ENCODE measurements at places on chromosomes 11 and 22. TPM values are rescaled to one million over a fixed set of nuclear protein-coding genes. Genes with fewer than 3 reads are reported as not detected.

DDX25 gene
- polyA plus RNA-seq = 2.0 TPM

F2 gene
- 0.28 TPM for polyA plus RNA-seq

PGA5 gene
- polyA plus RNA-seq = 0.40 TPM

ARFGAP3 gene
- 70.8 TPM for polyA plus RNA-seq

KCNQ1OT1 gene
- 2.8 TPM for polyA plus RNA-seq

SLCO2B1 gene
- 81.4 TPM for polyA plus RNA-seq

DNA sequence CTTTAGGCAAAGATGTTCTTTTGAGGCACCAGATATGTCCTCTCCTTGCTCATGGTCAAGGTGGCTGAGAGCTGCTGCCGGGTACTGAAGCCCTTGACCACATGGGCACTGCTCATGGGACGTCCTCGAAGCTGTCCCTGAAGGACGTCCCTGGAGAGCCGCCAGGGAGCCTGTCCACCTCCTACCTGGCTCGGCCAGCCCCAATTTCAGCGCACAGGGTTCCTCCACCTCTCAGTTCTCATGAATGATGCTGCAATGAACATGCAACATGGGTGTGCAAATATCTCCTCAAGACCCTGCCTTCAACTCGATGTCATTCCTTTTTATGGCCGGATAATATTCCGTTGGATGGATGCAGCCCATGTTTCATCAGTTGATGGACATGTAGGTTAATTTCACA lies 24.4 kb upstream of the TOLLIP start:
- H3K27ac ChIP-seq = no peak overlapping the region
- no peak for DNase-seq
- peaks cover 23% of the 10 kb centered on the region for H3K4me1 ChIP-seq
- peaks cover 9% of the 10 kb centered on the region for H3K27me3 ChIP-seq

GRCh38 chr11:132589791-132590190 lies 942.5 kb downstream of the OPCML start:
- no peaks in the 10 kb centered on the region for H3K4me1 ChIP-seq
- no peaks in the 10 kb centered on the region for H3K27me3 ChIP-seq
- no peak overlapping the region for H3K4me3 ChIP-seq
- no peaks in the 10 kb centered on the region for H3K36me3 ChIP-seq
- DNase-seq = no peak

DNA sequence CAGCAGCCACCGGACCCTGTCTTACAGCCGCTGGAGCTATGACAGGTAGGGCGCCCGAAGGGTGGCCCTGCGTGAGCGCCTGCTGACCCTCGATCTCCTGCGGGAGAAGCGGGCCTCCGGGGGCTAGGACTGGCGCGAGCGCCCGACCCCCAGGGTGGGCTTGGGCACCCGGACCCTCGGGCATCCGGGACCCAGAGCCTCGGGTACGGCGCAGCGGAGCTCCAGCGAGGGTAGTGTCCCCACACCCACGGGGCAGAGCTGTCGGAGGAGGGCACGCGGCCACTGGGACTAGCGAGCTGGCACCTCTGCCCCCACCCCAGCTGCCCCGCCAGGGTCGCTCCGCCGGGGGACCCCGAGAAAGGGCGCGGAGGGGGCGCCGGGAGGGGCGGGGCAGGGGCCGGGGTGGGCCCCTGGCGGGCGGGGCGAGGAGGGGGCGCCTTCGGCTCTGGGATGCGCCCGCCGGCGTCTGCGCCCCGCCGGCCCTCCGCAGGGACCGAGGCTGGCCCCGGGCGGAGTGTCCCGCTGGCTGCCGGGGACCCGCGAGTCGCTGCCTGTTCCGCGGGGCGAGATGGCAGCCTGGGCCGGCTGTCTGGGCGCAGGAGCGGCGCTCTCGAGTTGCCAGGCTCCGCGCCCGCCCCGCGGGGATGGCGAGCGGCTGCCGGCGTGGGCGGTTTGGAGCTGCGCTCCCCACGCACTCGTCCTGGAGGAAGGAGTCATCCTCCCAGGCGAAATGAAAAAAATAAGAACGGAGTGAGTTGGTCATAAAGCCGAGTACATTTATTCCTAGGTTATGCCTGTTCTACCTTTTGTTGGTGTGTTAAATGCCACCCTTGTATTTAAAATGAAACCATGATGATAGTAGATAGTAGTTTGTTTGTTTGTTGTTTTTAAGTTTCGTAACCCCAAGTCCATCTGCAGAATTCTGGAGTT lies 32.4 kb downstream of the EIF3F start:
- H3K4me3 ChIP-seq = peak overlapping the region; percentile 42
- peaks cover 65% of the 10 kb centered on the region for H3K27me3 ChIP-seq
- peak overlapping the region; percentile 56 for H3K27ac ChIP-seq
- no peaks in the 10 kb centered on the region for H3K4me1 ChIP-seq
- DNase-seq = no peak

DNA sequence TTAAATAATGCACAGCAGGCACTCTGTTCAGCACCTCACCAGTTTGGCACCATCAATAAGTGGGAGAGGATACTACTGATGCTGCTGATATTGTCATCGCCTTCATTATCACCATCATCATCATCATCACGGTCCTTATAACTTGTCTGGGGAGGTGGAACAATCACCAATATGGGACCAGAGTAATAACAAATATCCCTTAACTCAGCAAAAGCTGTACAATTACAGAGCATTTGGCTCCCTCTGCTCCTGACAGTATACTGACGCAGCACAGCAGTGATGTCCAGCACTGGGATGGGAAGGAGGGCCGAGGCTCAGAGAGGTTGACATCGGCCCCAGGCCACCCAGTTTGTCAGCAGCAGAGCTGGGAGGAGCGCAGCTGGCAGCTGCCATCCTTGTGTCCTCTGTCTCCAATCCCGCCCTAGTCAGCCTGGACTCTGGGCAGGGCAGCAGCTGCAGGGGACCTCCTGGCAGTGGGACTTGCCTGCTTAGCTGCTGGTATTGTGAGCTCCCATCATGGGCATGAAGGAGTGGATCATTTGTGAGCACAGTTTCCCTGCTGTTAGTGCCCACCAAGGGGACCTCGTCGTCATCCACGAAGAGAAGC lies 90.0 kb downstream of the DHCR7 start:
- H3K27ac ChIP-seq = no peak overlapping the region
- no peak for DNase-seq
- no peaks in the 10 kb centered on the region for H3K4me1 ChIP-seq
- H3K36me3 ChIP-seq = no peaks in the 10 kb centered on the region
- no peaks in the 10 kb centered on the region for H3K27me3 ChIP-seq

- no peak for DNase-seq
- H3K4me3 ChIP-seq = no peak overlapping the region
- no peak overlapping the region for H3K27ac ChIP-seq
- peaks cover 13% of the 10 kb centered on the region for H3K4me1 ChIP-seq
- no peaks in the 10 kb centered on the region for H3K36me3 ChIP-seq
Measured at GRCh38 chr22:25402501-25403283, 161.8 kb upstream of the GRK3 start.

DNA sequence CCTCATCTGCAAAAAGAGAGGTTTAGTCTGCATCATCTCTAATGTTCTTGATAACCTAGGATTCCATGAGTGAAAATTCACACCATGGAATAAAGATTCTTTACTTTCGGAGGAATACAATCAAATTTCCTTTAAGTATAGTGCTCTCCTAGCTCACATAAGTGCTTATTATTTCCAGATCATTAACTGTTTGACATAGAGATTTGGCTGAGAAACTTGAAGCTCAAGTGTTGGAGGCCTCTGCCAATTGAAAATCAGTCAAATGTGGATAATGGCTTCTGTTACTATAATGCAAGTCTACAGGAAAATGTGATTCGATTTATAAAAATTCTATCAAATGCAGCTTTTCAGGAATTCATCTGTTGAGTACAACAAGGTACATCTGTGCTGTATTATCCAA lies 144.6 kb downstream of the KIF18A start:
- H3K4me1 ChIP-seq = no peaks in the 10 kb centered on the region
- no peak overlapping the region for H3K27ac ChIP-seq
- H3K36me3 ChIP-seq = no peaks in the 10 kb centered on the region
- no peak for DNase-seq

GRCh38 chr22:32897400-32897799 lies 95.9 kb downstream of the TIMP3 start:
- H3K27ac ChIP-seq = peak overlapping the region; percentile 72
- peak; percentile 70 for DNase-seq
- no peaks in the 10 kb centered on the region for H3K27me3 ChIP-seq
- H3K4me1 ChIP-seq = peaks cover 20% of the 10 kb centered on the region

DNA sequence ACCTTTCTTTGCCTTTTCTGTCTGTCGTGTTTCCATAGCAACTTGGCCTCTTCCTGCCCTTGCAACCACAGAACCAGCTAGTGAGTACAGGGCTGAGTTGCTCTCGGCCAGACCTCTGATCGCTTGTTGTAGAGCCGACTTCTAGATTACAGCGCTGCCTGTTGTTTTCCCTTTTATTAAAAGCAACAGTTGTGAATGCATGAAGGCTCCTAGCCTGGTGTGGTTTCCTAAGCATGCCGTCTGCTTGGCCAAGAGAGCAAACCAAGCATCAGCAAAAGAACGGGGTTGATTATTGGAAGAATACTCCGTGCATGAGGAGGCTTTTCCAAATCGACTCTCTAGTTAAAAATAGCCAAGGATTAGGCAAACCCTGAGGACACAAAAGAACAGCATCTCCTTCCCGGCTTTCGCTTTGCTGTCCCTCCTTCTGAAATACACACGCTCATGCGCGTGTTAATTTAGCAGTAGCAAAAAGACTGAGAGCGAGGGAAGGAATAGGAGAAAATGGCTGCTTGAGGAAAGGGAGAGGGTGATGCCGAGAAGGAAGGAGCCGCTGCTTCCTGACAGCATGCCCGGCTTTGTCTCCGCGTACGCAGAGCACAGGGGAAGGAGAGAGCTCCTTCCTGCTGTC lies 71.5 kb upstream of the TTC12 start:
- H3K36me3 ChIP-seq = no peaks in the 10 kb centered on the region
- DNase-seq = peak; percentile 6
- H3K27me3 ChIP-seq = peaks cover 30% of the 10 kb centered on the region
- peak overlapping the region; percentile 35 for H3K27ac ChIP-seq

DNA sequence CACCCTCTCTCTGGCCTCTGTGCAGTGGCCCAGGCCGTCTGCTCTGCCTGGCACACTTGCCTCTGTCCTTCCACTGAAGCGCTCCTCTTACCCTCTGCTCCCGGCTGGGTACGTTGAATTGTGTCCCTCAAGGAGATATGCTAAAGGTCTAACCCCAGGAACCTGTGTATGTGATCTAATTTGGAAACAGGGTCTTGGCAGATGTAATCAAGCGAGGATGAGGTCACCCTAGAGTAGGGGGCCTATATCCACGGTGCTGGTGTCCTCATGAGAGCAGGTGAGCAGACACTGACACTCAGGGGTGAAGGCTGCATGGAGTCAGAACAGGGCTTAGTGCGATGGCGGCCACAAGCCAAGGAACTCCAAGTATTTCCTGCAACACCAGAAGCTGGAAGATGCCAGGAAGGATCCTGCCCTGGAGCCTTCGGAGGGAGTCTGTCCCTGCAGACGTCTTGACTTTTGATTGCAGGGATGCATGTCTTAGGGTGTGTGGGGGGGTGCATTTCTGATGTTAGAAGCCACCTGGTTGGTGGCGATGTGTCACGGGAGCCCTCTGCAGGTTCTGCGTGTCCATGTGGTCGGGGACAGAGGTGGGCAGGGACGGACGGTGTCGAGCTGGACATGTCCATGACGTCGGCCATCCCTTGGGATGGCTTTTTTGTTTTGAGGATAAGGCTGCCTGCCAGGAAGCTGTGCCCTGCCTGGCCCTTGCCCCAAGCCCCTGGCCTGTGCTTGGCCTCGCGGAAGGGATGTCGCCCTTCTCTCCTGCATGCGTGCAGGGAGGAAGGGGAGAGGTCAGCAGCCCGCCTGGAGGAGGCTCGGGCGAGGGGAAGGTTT lies 68.6 kb downstream of the LRP5 start:
- H3K27me3 ChIP-seq = no peaks in the 10 kb centered on the region
- peaks cover 31% of the 10 kb centered on the region for H3K4me1 ChIP-seq
- H3K4me3 ChIP-seq = no peak overlapping the region
- no peak for DNase-seq
- peaks cover 38% of the 10 kb centered on the region for H3K36me3 ChIP-seq

DNA sequence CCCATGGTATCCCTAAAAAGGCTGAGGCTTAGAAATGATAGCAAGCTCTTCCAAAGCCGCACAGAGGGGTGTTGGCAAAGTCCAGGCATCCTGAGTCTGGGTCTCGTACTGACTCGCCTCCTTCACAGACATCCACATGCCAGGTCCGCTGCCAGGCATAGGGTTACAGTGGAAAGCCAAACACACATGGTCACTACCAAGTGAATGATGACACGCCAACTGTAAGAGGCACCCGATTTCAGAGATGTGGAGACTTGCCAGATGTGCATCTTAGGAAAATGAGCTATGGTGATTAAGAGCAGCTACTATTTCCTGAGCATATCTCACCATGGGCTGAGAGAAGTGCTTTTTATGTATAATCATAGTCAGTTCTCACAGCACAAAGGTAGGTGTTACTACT lies 314.9 kb downstream of the MIAT start:
- no peak overlapping the region for H3K27ac ChIP-seq
- no peak overlapping the region for H3K4me3 ChIP-seq

DNA sequence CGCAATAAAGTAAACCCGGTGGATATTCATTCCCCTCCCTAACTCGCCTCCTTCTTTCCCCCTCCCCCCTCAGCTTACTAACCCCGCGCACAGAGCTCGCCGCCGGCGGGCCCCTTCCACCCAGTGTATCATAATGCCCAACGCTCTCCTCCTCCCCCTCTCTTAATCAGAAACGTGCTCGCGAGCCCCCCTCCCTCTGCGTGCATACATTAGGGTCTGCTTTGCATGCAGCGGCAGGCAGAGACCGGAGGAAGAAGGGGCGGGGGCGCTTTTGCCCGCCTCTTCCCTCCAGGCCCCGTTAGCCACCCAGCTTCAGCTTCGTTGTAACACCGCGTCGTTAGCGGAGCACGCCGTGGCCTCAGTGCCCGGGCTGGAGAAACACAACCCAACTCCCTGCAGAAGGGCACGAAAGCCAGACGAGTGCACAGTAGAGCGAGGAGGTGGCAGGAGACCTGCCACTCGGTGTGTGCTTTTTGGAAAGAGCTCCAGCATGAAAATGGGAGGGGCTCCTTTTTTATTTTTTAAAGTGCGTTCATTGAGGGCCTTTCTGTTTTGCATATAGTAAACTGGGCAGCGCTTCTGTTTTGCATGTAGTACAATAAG lies 901 bp upstream of the KMT2A start:
- DNase-seq = peak; percentile 33
- no peaks in the 10 kb centered on the region for H3K27me3 ChIP-seq
- H3K36me3 ChIP-seq = no peaks in the 10 kb centered on the region

GRCh38 chr11:27420722-27421572 lies 51.6 kb downstream of the LGR4 start:
- H3K36me3 ChIP-seq = no peaks in the 10 kb centered on the region
- H3K27me3 ChIP-seq = no peaks in the 10 kb centered on the region
- H3K27ac ChIP-seq = peak overlapping the region; percentile 22
- no peak for DNase-seq
- H3K4me3 ChIP-seq = no peak overlapping the region

DNA sequence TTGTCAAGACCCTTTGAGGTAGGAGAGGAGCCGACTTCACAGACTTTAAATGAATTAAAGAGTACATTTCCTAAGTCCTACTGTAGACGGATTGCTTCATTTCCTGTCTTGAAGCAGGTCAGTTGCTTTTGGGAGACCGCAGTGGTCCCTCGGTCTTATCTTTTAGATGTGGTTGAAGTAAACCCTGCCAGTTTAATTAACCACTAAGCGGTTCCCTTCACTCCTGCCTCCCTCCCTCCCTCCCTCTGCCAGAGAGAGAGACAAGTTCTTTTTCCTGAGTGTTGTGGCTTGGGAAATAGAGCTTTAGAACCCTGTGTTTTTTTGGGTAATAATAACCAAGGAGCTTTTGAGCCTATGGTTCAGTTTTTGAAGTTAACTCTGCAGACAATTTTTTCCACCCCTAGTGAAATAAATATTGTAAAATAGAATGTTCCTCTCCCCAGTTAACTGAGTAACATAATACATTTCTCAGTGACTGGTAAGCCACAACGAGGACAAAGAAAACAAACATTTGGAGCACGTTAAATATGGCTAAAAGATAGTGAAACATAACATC lies 147.5 kb downstream of the LDLRAD3 start:
- H3K27ac ChIP-seq = no peak overlapping the region
- no peak overlapping the region for H3K4me3 ChIP-seq
- no peaks in the 10 kb centered on the region for H3K27me3 ChIP-seq
- no peak for DNase-seq
- peaks cover 17% of the 10 kb centered on the region for H3K36me3 ChIP-seq
